ENCODE measurements at places on chromosomes 6 and 20.

- no peak overlapping the region for H3K27ac ChIP-seq
- H3K4me3 ChIP-seq, result no peak overlapping the region
- H3K4me1 ChIP-seq, result no peaks in the 10 kb centered on the region
- H3K27me3 ChIP-seq, result no peaks in the 10 kb centered on the region
- no peaks in the 10 kb centered on the region for H3K36me3 ChIP-seq
These were observed 501.6 kb upstream of the MAP3K7 start for GRCh38 chr6:91088515-91088914.

DNA sequence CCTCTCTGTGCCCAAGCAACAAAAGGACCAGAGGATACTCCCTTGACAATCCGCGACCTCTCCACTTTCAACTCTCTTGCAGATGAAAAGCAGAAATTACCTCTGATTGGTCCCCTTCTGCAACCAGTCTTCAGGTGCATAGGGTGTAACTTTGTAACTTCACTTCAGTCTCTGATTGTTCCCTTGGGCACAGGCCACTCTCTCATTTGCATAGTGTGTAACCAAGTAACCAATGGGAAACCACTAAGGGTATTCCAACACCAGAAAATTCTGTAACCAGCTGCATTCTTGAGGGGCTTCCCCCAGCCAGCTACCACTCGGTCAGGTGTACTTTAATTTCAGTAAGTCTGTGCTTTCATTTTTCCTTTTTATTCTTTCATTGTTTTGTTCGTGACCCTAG lies 4.4 kb upstream of the RAET1L start:
- peaks cover 14% of the 10 kb centered on the region for H3K4me1 ChIP-seq
- DNase-seq, result no peak
- H3K27ac ChIP-seq, result no peak overlapping the region
- no peaks in the 10 kb centered on the region for H3K36me3 ChIP-seq

GRCh38 chr20:32476684-32477593 lies 108.2 kb downstream of the NOL4L start:
- no peak overlapping the region for H3K4me3 ChIP-seq
- H3K27ac ChIP-seq, result peak overlapping the region; percentile 92
- H3K27me3 ChIP-seq, result no peaks in the 10 kb centered on the region
- DNase-seq, result no peak

DNA sequence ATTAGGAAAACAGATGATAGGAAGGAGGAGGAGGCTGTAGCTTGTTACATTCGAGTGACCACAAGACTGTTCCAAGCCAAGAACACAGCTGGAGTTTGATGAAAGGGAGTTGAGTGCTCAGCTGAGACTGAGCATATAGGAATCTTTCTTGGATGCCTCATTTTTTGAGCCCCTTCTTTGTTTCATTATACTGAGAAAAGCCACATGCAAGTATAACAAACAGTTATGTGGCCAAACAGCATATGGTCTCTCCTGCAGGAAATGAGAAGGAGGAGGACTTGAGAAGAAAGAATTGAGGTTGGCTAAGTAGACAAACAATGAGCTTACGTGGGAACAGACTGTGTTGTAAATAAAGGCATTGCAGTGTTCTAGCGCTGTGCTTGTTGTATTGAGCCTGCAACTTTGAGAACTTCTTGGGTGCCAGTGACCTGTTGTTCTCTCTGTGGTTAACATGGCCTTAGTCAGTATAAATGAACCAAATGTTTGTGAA lies 78.3 kb downstream of the AKAP7 start:
- peak; percentile 59 for DNase-seq
- H3K36me3 ChIP-seq, result peaks cover 2% of the 10 kb centered on the region
- no peaks in the 10 kb centered on the region for H3K27me3 ChIP-seq
- peak overlapping the region; percentile 35 for H3K27ac ChIP-seq

DNA sequence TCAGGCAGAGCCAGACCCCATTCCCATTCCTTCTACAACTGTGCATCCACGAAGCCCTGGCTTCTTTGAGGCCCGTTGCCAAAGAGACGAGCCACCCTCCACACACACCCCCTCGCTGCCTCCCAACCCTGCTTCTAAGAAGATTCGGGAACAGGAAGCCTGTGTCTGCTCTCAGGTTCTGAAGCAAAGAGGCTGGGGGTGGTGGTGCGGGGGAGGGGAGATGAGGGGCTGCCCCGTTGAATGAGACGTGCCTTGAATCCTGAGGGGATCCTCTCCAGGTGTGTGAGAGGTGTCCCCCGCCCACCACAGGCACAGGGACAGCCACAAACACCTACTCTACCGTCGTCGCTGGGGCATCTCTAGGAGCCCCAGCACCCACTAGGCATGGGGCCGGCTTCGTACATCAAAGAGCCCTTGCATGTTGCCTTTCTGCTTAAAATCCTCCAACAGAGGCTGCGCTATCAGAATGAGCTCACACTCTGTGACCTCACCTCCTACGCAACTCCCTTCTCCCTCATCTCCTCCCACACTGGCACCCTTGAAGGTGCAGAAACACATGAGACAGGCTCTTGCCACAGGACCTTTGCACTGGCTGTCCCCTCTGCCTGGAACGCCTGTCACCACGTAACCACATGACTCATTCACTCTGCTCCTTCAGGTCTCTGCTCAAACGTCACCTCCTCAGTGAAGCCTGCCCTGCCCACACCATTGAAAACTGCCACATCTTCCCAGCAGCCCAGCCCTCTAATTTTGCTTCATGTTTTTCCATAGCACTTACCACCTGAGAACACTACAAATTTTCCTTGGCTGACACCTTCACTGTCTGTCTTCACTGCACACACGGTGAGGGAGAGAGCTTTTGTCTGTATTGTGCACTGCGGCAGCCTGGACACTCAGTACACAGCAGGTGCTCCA lies 58.5 kb downstream of the PREX1 start:
- peak; percentile 76 for DNase-seq
- H3K36me3 ChIP-seq, result no peaks in the 10 kb centered on the region
- peak overlapping the region; percentile 58 for H3K27ac ChIP-seq

DNA sequence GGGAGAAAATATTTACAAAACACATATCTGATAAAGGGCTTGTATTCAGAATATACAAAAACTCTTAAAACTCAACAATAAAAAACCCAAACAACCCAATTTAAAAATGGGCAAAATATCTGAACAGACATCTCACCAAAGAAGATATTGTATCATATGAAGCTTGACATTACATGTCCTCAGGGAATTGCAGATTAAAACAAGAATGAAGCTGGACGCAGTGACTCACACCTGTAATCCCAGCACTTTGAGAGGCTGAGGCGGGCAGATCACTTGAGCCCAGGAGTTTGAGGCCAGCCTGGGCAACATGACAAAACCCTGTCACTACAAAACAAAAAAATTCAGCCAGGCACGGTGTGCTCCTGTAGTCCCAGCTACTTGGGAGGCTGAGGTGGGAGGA lies 135.4 kb upstream of the AKIRIN2 start:
- H3K36me3 ChIP-seq, result no peaks in the 10 kb centered on the region
- H3K27me3 ChIP-seq, result no peaks in the 10 kb centered on the region
- no peak for DNase-seq
- H3K4me1 ChIP-seq, result no peaks in the 10 kb centered on the region
- H3K27ac ChIP-seq, result no peak overlapping the region

- no peak overlapping the region for H3K27ac ChIP-seq
- H3K4me1 ChIP-seq, result no peaks in the 10 kb centered on the region
- H3K27me3 ChIP-seq, result no peaks in the 10 kb centered on the region
- no peak for DNase-seq
- no peaks in the 10 kb centered on the region for H3K36me3 ChIP-seq
These were observed 416.8 kb upstream of the SPTLC3 start for GRCh38 chr20:12591949-12592470.

DNA sequence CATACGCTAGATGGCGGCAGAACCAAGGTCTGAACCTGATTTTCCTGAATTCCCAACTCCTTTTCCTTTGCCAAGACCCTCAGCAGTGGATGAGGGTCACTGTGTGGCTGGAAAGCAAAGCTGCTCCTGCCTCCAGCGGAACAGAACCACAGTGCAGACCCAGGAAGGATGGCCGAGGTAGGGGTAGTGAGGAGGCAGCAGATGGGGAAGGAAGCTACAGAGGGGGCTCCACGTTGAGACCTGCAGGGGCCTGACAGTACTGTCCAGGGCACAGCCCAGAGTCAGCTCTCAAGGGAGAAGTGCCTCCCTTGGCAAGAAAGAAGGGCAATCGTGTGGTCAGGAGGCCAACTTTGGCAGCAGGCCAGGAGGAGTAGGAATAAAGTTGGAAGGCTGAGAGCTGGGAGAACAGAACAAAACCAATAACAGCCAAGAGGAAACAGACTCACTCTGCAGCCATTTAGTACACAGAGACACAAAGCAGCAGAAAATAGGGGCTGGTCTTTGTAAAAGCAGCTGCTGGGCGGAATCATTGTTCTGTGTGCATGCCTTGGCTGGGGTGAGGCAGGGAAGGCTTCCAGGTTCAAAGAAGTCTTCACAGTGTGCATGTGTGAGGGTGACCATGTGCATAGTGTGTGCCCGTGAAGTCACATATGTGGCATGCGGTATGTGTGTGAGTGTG lies 3.1 kb downstream of the GABRR2 start:
- no peaks in the 10 kb centered on the region for H3K27me3 ChIP-seq
- no peaks in the 10 kb centered on the region for H3K36me3 ChIP-seq
- peak; percentile 55 for DNase-seq
- peaks cover 29% of the 10 kb centered on the region for H3K4me1 ChIP-seq

GRCh38 chr20:34110025-34110744 lies 1.9 kb downstream of the EIF2S2 start:
- H3K27me3 ChIP-seq, result no peaks in the 10 kb centered on the region
- no peak overlapping the region for H3K27ac ChIP-seq
- peak overlapping the region; percentile 94 for H3K4me3 ChIP-seq
- H3K4me1 ChIP-seq, result peaks cover 8% of the 10 kb centered on the region
- DNase-seq, result no peak
- H3K36me3 ChIP-seq, result peaks cover 9% of the 10 kb centered on the region

Measured in spinal cord (tissue), 10 donors.